ENCODE measurements at places on chromosomes 1 and 21.

- DNase-seq: no peak
These were observed 55.5 kb downstream of the OLFML3 start for GRCh38 chr1:114034567-114035303.

DNA sequence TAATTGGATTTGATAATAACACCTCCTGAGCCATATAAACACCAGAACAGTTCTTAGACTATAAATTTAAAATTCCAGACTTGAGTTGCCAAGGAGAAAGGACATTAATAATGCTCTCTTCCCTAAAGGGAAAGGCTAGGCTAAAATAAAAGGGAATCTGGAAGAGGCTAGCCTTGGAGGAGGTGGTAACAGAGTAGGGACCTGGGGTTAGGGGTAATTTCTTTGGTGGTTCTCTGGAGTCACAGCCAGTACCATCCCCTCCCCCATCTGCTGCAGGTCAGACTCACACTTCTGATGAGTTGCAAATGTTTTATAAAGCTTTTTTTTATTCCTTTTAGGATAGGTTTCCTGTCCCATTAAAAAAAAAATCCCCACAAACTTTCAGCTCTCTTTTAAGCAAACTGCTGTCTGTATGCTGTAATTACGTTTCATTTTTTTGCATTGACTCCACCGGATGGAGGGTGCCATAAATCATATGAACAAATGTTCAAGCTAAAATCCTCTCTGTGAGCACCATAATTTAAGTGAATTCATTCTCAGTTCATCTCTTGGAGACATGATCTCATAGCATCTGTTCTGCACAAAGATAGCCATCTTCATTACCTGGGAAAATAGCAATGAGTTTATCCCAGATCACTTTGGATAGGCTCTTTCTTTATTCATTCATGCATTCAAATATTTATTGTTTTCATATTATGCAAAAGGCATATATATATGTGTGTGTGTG lies 379.6 kb downstream of the TTLL7 start:
- DNase-seq: no peak

DNA sequence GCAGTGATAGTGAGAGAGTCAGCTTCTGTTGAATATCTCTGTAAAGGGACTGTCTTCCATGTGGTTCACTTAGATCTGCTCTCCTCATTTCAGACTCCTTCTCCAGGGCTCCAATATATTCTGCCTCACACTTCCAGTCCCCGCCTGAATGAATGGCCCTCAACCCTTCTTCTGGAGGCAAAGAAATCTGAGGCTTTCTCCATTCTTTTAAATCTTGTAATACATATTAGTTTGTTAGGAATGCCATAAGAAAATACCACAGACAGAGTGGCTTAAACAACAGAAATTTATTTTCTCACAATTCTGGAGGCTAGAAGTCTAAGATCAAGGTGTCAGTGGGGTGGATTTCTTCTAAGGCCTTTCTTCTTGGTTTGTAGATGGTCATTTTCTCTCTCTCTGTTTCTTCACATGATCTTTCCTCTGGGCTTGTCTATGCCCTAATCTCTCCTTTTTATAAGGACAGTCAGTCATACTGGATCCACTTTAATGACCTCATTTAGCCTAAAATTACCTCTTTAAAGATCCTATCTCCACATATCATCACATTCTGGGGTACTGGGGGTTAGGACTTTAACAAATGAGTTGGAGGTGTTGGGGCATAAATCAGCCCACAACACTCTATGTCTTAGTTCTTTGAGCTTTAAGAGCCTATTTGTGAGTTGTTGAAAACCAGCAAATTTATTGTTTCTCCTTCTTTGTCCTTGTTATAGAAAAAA lies 128.5 kb upstream of the KCNK2 start:
- DNase-seq: no peak

DNA sequence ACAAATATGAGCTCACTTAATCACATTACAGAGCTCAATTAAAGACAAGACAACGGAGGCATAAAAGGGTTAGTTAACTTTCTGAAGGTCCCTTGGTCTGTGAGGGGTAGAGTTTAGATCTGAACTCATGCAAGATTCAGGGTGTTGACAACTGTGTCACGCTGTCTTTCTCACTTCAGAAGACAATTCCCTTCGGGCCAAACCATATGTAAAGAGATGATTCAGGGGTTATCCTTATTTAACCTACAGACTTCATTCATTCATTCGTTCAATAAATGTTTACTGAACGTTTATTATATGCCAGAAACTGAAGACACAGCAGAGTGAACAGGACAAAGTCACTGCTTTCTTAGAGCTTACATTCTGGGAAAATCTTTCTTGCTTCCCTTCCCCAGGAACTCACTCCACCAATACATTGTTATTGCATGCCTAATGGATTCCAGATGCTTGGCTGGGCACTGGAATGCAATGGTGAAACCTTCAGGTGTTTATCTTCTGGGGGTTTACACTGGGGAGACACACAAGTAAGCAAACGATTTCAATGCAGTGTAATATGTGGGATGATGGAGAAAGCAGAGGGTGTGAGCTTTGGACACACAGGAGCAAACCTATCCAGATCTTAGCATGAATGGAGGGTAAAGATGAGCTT lies 6.4 kb downstream of the XCL1 start:
- DNase-seq: no peak

DNA sequence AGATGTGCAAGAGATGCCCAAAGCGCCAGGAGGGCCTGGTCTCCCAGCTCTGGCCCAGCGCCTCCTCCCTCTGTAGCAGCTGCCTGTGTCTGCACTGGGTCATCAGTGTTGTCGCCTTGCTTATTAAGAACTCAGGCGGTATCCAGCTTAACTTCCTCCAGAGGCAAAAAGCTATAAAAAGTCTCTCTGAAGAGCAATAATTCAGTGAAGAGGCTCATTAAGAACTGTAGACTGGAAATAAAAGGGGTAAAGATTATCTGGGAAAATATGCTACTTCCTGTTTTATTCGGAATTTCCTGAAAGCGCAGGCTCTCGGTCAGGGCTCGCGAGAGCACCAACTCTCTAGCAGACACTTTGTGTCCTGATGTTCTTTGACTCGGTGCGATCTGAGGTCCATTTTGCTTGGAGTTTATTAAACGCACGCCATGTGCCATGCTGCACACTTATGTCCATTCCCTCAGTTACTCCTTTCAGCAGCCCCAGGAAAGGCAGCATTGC lies 70.4 kb downstream of the MRPS6 start:
- DNase-seq: no peak

DNA sequence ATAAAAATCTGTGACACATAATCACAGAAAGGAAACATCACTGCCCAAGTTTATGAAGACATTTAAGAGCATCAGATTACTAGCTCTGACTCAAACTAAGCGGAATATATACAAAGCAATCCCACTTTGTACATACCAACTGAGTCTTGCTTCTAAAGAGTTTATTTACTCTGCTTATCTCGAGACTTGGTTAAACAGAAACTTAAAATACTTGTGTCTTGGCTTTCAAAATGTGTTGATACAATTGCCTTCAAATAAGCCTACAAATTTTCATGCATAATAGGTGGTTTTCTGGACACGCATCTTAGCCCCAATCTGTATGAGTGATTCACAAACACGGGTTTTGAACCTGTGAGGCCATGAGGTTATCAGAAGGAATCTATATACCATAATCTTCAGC lies 21.0 kb downstream of the CD160 start:
- no peak for DNase-seq

- DNase-seq: no peak
These were observed 17.6 kb downstream of the GALNT2 start for GRCh38 chr1:230084408-230085177.

DNA sequence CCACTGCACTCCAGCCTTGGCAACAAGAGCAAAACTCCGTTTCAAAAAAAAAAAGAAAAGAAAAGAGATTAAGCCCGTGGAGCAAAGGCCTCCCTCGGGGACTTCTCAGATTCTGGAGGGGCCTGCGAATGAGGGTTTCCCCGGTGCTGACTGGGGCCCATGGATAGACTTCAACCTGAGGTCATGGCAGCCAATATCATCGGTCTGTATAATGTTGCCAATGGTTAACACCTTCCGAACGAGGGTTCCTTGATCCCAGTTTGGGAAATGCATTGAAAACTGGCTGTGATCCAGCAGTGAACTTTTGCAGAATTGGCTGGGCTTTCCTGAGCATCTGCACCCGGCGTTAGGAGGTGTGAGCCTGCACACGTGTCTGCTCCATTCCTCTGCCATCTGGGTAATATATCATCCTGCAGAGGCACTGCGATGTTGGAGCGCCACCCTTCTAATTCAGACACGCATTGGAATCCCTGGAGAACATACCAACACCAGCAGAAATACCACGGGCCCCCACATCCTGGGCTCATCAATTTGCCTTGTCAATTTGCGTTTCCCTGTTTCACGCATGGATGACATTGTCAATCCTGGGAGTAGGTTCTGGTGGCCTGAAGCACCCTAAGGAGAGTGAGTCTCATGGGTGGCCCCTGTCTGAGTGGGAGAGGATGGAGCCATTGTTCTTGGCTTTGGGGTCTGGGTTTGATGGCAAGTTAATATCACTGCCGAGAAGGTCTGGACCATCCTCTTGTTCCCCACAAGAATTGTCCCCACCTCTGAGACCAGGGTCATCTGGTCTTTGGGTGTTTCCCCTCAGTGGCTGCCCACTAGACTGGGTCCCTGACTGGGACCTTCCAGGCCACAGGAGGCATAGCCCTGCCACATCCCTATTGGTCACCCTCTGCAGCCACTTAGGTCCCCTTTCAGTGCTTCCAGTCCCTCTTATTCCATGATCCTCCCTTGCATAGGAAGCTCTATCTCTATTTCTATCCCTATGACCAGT lies 441.0 kb downstream of the PTPRU start:
- no peak for DNase-seq

DNA sequence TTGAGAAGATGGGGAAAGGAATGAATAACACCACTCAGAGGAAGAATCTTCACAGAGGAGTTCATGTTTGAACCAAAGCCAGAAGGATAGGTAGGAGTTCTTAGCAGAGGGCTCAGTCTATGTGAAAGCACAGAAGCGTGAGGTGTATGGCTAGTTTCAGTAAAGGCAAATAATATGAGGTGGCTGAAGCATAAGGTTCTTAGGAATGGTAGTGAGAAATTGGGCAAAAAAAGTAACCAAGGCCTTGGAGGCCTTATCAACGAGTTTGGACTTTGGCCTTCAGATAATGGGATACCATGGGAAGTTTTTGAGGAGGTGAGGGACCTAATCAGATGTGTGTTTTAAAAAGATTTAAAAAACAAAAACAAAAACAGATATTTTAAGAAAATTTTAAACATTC lies 47.1 kb downstream of the TCEANC2 start:
- no peak for DNase-seq

- DNase-seq: no peak
These were observed 297.4 kb downstream of the ST6GALNAC3 start for GRCh38 chr1:76371941-76372340.

DNA sequence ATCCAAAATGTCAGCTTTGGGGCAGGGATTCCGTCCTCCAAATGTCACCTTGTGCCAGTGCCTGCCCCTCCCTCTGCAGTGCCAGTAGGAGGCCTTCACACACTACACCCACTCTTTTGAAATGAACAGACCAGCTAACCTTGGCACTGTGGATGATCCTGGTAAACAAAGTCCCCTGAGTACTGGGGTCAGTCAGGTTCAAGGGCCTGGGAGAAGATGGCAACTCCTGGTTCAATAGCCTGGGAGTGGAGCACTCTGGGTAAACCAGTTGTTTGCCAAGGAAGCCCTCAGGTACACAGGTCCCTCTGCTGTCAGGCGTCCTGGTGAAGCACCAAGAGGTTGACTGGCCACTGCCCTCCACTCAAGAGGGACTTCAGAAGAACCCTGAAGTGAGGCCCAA lies 30.4 kb downstream of the RIPK4 start:
- DNase-seq: no peak

- DNase-seq: peak; percentile 77
These were observed 23.8 kb downstream of the KNCN start for GRCh38 chr1:46527474-46528296.

DNA sequence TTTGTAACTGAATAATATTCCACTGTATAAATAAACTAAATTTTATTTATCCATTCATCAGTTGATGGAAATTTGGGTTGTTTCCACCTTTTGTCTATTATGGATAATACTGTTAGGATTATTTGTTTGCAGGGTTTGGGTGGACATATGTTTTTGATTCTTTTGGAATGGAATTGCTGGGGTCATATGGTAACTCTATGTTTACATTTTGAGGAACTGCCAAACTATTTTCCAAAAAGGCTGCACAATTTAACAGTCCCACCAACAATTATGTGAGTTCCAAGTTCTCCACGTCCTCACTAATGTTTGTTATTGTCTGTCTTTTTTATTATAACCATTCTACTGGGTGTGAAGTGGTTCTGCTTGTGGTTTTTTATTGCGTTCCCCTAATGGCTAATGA lies 4.3 kb upstream of the SERBP1 start:
- no peak for DNase-seq

DNA sequence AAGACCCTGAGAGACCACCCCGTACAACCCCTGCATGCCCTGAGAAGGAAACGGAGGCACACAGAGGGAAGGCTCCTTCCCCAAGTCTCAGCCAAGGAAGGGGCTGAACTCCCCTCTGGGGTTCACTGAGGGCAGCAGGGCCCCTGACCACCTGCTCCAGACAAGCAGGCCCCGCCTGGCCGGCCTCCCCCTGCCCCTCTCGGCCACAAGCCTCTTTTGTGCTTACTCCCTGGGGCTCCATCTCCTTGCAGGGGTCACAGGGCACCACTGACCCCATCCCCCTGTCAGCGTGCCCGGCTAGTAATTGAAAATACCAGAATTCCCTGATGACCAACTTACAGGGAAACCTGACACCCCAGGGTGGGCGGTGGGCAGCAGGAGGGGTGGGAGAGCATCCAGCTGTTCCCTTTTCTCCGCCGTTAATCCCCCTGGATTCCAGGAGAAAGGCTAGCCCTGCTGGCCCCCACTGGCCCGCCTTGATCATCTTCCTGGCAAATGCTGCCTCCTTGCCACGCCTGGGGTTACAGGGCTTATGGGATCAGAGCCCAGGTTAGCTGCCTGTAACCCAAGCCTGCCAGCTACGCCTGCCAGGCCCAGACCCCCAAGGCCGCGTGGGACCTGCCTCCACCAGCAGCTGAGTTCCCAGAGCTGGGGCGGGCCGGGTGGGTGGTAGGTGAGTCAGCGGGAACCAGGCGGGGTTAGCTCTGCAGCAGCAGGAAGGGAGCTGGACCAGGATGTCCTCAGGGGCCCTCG lies 96.1 kb downstream of the LACTBL1 start:
- DNase-seq: no peak

DNA sequence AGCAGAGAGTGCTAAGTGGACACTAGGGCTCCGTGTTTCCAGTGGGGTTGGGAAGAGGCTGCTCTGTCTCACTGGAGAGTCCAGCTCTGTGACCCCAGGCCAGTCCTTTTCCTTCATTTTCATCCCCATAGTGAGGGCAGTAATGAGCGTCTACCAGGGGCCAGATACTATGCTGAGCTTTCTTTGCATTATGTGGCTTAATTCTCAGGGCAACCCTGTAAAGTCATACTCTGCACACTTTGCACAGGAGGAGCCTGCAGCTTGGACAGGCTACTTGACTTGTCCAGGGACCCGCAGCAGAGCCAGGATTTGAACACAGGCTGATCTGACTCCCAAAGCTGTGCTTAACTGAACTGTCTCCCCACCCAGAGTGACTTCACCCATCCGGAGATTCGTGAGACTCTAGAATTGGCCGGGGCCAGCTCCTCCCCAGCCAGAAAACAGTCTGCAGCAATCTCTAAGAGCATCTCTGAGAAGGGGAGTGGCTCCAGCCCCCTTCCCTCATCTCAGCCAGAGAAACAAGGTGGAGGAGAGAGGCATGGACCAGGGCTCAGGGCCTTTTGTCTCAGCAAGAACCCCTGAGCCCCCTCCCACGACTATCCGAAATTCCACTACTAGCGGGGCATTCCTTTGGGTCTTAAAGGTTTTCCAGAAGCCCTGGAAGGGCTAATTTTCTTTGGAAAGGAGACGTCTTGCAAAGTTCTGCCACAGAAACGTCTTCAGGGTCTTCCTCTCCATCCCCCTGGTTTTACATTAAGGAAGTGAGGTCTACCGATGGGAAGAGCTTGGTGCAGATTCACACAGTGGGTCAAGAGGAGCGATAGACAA lies 866 bp upstream of the FNDC5 start:
- no peak for DNase-seq
